ENCODE measurements at places on chromosomes 16 and 17.
A peak's percentile ranks its signal among the peaks of the same experiment; 100 is the strongest.

DNA sequence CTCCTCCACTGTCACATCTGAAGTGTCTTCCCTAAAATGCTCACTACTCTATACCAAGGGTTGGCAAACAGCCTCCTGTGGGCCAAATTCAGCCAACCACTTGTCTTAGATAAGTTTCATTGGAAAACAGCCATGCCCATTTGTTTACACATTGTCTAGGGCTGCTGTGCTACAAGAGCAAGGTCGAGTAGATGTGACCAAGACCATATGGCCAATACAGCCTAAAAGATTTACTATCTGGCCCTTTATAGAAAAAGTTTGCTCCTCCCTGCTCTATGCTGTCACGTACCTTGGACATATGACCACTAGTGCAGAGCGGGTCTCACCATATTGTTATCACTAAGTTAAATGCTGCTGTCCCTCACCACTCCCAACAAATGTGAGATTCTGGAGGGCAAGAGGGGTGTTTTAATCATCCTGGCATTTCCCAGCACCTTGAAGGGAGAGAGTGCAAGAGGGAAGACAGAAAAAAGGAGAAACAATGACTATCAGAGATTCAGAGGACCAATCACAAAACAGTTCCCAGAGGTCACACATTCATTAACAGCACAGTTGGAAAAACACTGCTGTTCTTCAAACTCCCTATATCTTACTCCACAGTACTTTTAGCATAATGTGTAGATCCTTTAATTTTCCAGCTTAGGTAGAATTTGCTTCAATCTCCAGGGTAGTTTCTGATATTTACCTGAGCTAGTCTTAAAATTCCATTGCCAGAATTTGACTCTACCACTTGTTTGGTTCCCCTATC, 13.2 kb downstream of the LSM12 start:
- DNase-seq = no peak

DNA sequence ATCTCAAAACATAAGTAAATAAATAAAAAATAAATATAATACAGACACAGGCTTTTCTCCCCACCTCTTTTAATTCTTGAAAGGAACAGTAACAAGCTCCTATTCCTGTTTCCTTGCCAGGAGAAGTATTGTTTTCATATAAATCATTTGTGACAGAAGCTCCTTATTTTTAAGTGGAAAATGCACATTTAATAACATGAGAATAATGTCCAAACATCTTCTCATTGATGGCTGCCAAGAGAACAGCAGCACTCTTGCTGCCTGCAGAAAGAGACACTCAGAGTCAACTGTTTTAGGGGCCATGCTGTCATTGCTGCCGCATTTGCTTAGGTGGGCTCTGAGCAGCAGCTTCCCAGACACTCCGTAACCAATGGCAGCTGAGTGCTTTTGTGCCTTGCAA, 580.1 kb downstream of the WWOX start:
- no peak for DNase-seq

- DNase-seq = no peak
Observed at GRCh38 chr17:44785921-44786320, 27.1 kb downstream of the ADAM11 start.

DNA sequence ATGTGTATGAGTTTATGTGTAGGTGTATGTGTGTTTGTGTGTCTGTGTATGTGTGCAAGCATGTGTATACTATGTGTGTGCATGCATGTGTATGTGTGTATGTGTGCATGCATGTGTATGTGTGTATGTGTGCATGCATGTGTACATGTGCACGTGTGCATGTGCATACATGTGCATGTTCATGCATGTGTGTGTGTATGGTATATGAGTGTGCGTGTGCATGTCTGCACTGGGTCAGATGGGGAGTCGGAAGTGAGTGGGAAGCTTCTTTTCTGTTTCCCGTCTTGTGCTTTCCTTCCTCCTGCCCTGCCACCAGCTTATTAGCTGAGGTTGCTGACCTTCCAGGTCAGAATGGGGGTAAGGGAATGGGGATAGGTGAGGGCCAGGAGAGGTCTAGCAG, 174.7 kb downstream of the MAP2K4 start:
- no peak for DNase-seq

- DNase-seq = no peak
Observed at GRCh38 chr16:73185737-73186136, 137.8 kb upstream of the ZFHX3 start.

DNA sequence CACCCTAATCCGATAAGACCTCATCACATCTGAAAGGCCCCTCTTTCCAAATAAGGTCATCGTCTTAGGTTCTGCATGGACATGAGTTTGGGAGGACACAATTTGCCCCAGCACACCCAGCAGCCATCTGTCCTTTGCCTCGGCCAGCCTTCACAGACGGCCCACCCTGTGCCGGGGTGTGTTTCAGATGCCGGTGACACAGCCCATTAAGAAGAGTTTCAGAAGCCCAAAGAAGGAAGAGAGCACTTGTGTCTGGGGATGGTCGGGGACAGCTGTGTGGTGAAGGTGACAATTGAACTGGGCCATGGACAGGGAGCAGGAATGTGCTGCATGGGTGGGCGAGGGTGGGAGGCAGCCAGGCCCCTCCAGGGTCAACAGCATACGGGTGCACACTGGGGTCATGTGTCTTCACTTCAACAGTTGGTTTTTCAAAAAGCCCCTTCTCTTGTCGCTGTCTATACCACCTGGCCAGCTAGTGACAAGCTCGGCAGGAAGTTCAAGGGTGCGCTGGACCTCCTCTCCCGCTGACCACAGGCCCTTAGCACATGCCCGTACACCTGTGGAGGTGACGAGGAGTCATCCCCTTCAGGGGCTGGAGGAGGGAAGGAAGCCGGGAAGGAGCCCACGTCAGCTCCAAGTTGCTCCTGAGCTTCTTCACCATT, 183.1 kb downstream of the C16orf95 start:
- no peak for DNase-seq

GRCh38 chr17:80425835-80426426, 11.0 kb downstream of the ENDOV start:
- DNase-seq = no peak

- peak; percentile 50 for DNase-seq
Observed at GRCh38 chr17:77098884-77099545, 41.8 kb upstream of the SEC14L1 start.
